T1000 (cell line): ENCODE measurements at places on chromosomes 4 and X.

DNA sequence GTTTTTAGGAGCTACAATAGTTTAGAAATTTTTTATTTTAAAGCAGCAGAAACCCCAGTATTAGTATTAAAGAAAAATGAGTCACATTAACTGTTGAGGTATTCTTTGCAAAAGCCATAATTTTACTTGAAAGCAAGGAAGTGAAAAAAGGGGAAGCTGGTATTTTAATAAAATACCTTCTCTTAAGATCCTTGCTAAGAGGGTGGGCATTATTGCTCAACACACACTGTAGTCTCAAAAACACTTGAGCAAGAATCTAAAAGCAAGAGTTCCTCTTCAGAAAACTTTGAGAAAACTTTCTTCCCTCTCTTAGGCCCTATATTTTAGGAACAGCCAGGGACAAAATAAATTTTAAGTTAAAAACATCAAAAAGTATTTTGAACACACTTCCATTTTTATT, 259.4 kb upstream of the DIAPH2 start:
- no peak for DNase-seq

DNA sequence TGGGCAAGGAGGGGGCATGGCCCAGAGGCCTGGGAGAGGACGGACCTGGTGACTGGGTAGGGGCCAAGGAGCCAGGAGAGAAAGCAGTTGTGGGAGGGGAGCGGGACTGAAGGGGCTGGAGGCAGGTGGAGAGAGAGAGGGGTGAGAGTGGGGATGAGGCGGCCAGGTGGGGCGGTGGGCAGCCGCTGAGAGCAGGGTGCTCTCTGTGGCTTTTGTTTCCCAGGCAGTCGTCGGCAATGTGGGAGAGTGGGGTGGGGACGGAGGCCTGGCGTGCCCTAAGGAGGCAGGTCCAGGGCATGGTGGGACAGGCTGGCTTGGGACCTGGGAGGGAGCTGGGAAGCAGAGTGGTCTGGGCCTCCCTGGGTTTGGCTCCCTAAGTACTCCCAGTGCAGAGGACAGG, 3.2 kb upstream of the ATP2B3 start:
- DNase-seq: no peak

DNA sequence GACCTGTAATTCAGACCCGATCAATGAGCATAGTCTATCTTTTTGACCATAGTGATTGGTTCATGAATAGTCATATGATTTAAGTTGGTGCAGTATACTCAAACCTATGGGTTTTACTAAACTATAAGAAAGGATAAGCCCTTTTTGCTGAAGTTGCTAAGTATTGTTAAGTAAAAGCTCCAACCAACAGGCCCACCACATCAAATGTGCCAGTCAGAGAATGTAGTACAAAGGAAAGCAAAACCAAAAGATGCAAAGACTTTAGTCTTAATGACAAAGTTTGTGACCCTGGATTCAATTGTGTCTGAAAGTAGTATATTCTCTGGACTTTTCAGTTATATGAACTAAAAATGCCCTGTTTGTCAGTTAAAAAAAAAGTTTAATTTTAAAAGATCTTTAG, 208.1 kb upstream of the TET2 start:
- no peak for DNase-seq

- no peak for DNase-seq
These were observed 32.5 kb downstream of the FGFBP1 start for GRCh38 chr4:15906020-15906443.

- no peak for DNase-seq
These were observed 37.4 kb downstream of the LHFPL1 start for GRCh38 chrX:112642349-112642748.

- DNase-seq: no peak
These were observed 49.8 kb upstream of the SEC24B start for GRCh38 chr4:109383823-109384222.

- no peak for DNase-seq
These were observed 38.9 kb downstream of the DTHD1 start for GRCh38 chr4:36320117-36320896.

- no peak for DNase-seq
These were observed 76.0 kb downstream of the SPIN4 start for GRCh38 chrX:63275127-63275526.

DNA sequence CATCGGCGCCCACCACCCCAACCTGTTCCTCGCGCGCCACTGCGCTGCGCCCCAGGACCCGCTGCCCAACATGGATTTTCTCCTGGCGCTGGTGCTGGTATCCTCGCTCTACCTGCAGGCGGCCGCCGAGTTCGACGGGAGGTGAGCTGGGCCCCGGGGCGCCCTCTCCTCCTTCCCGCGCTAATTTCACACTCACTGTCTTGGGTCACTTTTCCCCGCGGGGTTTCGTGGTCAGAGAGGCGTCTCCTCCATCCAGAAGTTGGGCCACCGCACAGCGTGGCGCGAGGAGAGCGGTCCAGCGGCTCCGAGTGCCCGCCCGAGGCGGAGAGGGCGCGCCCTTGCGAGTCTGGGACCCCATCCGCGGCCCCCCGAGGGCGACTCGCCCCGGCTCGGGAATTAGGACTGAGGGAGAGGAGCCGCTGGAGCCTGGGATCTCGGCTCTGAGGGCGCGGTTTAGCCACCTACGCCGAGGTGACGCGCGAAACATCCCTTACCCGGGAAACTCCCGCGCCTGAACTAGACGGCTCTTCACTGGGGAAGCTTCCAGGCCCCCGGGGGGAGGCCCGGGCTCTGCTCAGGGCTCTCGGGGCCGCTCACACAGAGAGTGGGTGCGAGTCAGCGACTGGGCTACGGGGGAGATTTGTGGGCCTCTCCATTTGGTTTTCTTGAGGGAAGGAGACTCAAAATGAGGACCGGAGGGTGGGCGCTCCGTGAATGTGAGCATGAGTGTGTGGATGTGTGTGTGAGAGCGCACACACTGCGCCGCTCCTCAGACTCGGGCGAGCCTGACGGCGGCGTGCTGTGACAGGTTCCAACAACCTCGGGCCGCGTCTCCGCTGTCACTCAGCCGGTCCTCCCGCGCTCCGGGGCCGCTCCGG, 551 bp downstream of the NPNT start:
- no peak for DNase-seq

DNA sequence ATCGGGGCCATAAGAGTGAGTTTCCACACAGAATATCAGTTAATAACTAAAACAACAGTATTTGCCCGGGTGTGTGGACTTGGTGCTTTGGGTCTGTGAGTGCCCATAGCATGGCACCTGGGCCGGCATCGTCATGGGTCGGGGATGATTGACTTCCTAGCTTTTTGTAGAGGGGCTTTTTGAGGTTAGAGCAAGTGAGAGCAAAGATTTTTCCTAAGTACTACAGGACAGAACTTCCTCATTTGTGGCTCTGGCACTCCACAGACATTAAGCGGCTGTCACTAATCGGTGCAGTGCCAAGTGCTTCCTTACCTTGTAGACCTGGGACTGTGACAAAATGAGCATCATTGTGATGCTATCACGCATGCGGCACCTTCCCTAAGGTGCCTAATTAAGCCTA, 81.0 kb downstream of the SHROOM2 start:
- DNase-seq: no peak

GRCh38 chr4:139552517-139553307, 3.3 kb downstream of the SETD7 start:
- no peak for DNase-seq

- DNase-seq: no peak
These were observed 30.4 kb downstream of the DRD5 start for GRCh38 chr4:9811806-9812205.

- DNase-seq: no peak
These were observed 1248.7 kb downstream of the PCDH7 start for GRCh38 chr4:31968842-31969241.

- DNase-seq: no peak
These were observed 72.3 kb downstream of the NYX start for GRCh38 chrX:41519468-41519867.

- DNase-seq: peak; percentile 50
These were observed 7.1 kb upstream of the RGS12 start for GRCh38 chr4:3285558-3286334.

- DNase-seq: no peak
These were observed 6.8 kb upstream of the SORCS2 start for GRCh38 chr4:7185487-7186030.

DNA sequence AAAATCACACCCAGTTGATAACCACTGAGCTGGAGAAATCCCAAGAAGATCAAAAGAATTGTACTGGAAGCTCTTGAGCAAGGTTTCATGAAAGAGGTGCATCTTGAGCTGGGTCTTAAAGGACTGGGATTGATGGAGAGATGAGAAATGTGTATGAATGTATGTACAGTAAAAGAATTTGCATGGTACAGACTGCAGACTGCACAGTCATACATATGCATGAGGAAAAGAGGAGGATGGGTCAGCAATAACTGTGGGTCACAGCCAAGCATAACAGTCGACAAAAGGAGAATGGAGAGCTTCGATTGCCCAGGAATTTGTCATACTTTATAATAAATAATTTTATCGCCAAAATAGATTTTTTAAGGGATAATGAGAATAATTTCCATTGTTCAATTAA, 4.8 kb upstream of the RELL1 start:
- no peak for DNase-seq
